ENCODE measurements at places on chromosomes 13 and 19. TPM values are rescaled to one million over a fixed set of nuclear protein-coding genes. Genes with fewer than 3 reads are reported as not detected.

The MAST1 gene
- 0.09 TPM for total RNA-seq

The MED4 gene
- 24.4 TPM for total RNA-seq

The ZNF583 gene
- 3.5 TPM for total RNA-seq

The SMIM44 gene
- not detected for total RNA-seq

The FFAR3 gene
- not detected for total RNA-seq

The TUBB4A gene
- total RNA-seq = not detected

Data from endothelial cell of coronary artery (primary cell).